ENCODE measurements at places on chromosomes 2 and 18.

GRCh38 chr2:84424152-84424551 is 34.9 kb downstream of the SUCLG1 start:
- no peak for DNase-seq

- no peak for DNase-seq
These were observed 4.0 kb upstream of the RNF152 start for GRCh38 chr18:61896757-61897156.

- peak; percentile 8 for DNase-seq
These were observed 76.0 kb downstream of the EMX1 start for GRCh38 chr2:72993147-72993932.

DNA sequence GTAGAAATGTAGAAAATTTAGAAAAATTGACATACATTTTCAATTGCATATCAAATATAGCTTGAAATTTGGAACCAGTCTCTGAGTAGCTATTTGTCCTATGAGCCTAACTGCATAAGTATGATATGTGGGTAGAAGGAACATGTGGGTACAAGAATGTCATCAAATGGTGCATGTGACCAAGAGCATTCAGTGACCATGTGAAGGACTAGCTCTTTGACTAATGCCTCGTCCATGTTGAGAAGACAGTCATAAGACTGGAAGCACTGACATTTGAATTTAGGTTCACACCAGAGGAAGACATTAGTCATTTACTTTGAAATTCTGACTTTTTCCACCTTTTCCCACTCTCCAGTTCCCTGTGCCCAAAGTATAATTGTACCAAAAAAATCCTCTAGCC is 12.6 kb downstream of the MRPL44 start:
- DNase-seq = no peak

GRCh38 chr2:195458936-195459335 is 198.1 kb upstream of the SLC39A10 start:
- no peak for DNase-seq

DNA sequence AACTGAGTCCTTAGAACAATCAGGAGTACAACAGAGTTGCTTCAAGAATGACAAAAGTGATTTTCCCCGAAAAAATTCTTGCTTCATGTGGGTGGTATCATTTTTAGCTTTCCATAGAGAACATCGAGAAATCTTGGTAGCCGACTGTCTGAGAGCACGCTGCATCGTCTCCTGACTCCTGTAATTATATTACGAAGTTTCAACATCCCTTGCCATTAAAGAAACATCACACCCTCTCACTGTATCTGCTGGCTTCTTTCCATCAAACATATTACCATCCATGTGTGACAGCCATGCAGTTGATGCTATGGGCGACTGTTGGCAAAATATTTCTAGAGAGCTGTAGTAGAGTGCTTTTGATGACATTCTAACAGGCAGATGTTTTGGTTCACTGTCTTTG is 311.2 kb downstream of the CMPK2 start:
- no peak for DNase-seq

DNA sequence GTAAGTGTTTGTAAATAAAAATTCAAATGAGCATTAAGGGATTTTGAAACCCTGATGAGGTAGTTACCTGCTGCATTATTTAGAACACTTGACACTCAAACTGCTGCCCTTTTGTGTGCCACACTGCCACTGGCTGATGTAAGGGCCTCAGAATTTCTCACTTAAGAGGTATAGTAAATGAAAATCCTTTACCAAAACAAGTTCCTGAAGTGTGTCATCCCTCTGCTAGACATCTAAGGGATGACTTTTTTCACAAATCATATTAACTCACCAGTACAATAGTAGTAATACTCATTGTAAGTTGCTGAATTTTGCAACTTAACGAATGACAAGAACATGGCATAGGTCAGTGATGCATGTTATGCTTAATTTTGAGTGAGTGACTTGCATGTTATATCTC is 274.9 kb upstream of the UBE2E3 start:
- DNase-seq = no peak

GRCh38 chr2:61247204-61247812 is 85.3 kb downstream of the C2orf74 start:
- no peak for DNase-seq

GRCh38 chr2:80050246-80050645 is 254.3 kb downstream of the LRRTM1 start:
- DNase-seq = no peak

GRCh38 chr2:183463821-183464220 is 339.6 kb downstream of the NUP35 start:
- DNase-seq = no peak

DNA sequence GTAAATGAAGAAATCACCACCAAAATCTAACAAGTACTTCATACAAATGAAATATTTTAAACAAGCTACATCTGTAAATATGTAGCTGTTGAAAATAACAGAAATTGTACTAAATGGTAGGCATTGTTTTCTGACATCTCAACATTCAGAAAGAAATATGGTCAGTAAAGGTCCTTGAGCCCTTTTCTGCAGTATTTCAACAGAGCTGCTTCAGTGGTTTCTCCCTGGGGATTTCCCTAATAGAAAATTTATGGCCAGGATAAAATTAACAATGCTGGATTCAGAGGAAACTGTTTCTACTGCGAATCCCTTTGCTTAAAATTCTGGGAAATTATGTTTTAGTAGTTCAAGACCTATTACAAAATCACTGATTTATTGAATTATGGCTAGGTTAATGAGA is 256.6 kb downstream of the PIEZO2 start:
- no peak for DNase-seq

GRCh38 chr18:29457316-29457889 is 1280.5 kb upstream of the CDH2 start:
- DNase-seq = no peak

- DNase-seq = no peak
These were observed 60.8 kb downstream of the CEP192 start for GRCh38 chr18:13051950-13052349.

GRCh38 chr2:190500054-190500502 is 34.4 kb downstream of the NEMP2 start:
- DNase-seq = no peak

DNA sequence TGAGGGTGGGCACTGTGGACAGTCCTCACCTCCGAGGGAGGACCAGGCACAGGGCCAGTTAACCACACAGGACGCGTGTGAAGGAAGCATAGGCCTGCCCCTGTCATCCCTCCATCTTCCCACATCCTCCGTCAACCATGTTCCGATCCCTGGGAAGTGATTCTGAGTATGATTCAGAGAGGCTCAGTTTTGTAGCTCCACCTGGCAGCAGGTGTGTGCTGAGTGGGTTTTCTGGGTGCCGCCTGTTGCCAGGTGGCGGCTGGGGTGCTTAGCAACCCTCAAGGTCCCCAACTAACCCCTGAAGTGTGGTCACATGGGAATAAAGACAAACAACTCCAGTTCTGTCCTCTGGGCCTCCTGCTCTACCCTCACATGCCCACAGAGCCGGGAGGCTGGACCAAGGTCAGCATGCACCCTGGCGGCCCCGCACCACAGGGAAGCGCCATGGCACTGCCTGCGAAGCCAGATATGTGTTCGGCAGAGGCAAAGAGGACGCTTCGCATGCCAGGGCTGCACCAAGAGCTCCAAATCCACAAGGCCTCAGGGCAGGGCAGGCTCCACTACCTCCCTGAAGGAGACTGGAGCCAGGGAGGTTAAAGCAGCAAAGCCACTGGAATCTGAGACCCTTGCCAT is 60.0 kb downstream of the ADCY3 start:
- no peak for DNase-seq

GRCh38 chr2:141020346-141020745 is 1110.5 kb downstream of the LRP1B start:
- no peak for DNase-seq

DNA sequence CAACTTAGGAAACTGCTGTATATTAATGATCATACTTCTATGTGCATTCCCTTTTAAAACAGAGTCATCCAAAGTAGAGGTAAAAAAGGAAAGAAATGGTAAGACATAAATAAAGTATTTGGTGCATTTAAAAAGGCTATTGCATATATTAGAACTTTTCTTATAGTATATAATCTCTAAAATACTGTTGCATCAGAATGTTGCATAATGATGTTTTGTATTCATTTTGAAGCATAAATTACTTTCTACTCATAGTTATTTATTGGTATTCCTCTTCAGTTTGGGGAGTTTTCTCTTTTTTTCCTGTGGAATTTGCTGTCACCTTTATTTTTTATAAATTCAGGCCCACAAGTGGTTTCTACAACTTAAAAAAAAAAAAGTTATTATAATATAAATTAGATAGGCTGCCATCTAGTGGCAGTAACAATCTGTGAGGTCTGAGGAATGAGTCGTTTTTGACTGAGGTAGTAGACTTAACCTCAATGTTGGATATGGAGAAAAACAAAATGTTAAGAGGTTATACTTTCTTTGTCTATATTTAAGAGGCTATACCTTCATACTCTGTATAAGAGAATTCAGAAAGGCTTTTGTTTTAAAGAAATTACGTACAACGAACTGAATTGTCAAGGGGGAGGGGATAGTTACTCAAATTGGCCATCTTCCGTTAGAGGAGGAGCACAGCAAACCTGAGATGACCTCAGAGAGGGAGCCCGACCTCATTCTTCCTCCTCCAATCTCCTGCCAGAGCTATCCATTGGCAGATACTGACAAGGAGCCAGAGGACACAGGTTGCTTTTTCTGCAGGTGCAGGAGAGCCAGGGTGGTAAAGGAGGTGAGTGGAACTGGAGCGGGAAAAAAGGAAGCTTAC is 23.8 kb downstream of the ANKAR start:
- no peak for DNase-seq

- DNase-seq = no peak
These were observed 111.6 kb upstream of the CYP1B1 start for GRCh38 chr2:38187541-38188011.

GRCh38 chr2:233030-233429 is 30.8 kb downstream of the SH3YL1 start:
- no peak for DNase-seq

DNA sequence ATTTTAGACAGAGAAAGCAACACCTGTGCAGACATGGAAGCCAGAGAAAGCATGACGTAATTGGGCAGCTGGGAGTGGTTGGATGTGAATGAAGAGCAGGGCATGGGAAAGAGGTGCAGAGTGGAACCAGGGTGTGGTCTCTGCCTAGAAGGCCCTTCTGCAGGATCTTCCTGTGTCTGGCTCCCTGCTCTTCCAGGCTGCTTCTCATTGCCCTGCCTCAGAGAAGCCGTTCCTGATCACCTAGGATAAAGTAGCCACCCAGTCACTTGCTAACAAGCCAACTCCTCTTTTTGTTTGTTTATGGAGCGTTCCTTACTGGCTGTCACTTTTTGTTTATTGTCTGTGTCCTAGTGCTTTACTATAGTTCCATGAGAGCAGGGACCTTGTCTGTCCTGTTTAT is 28.5 kb downstream of the GALNT1 start:
- DNase-seq = no peak

- no peak for DNase-seq
These were observed 69.4 kb downstream of the TET3 start for GRCh38 chr2:74053959-74054715.

DNA sequence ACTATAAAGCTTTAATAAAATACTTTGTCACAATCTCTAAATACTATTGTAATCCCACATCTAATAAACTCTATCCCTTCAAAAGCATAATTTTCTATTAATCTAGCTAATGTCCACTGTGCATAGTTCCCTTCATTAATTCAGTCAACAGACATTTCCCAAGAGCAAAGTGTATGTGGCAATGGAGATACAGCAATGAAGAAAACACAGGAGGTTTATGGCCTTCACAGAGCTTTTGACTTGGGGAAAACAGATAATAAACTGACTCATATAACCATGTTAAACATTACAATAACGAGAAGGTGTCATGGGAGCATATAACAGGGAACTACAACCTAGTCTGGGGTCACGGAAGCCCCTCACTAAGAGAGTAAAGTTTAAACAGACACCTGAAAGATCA is 86.3 kb downstream of the SPIRE1 start:
- DNase-seq = no peak

DNA sequence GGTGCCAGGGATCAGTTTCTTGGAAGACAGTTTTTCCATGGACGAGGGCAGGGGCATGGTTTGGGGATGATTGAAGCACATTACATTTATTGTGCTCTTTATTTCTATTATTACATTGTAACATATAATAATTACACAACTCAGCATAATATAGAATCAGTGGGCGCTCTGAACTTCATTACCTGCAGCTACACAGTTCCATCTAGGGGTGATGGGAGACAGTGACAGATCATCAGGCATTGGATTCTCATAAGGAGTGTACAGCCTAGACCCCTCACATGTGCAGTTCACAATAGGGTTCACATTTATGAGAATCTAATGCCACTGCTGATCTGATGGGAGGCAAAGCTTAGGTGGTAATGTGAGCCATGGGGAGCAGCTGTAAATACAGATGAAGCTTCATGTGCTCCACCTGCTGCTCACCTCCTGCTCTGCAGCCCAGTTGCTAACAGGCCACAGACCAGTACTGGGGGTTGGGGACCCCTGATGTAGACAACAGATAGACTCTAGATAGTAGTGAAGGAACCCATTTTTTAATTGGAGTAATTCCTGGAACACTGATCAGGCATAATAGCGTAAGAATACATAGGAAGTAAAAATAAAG is 41.5 kb upstream of the MC4R start:
- DNase-seq = no peak

DNA sequence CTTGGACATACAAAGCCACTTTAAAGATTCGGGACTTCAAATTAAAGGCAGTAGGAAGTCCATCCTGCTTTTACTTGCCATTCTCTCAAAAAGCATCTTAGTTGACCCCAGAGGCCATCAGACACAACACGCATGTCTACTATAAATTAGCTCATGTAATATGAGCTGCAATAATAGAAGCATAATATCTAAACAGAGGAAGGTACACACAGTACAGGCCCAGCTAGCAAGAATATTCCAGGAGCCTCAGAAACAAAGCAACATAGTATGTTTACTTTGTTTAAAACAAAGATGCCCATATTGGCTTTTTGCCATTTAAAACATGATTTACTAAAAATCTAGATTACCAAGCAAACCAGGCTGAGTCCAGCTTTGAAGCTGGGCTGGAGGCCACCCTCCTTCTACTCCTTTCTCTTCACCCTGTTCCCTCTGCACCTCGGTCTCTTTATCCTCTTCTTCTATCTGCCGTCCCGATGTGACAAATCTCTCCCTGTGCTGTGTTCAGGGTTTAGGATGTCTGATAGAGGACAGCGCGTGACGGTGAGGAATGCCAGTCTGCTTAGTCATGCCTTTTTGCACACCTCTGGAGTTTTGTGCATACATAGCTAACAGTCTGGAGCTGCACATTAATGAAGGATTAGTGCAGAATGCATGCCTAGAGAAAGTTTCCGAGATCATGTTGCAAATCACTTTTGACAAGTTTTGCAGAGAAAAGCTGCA is 28.2 kb downstream of the DTNA start:
- no peak for DNase-seq

Measured in stimulated activated CD4-positive, alpha-beta T cell treated with anti-CD3 and anti-CD28 coated beads, TNF-alpha, amount 100 ng/mL, for 4 hours (primary cell).